ENCODE measurements at places on chromosomes 7 and 10.
A peak's percentile ranks its signal among the peaks of the same experiment; 100 is the strongest.

GRCh38 chr10:130726996-130727725 is 584.4 kb downstream of the TCERG1L start:
- no peak for DNase-seq

DNA sequence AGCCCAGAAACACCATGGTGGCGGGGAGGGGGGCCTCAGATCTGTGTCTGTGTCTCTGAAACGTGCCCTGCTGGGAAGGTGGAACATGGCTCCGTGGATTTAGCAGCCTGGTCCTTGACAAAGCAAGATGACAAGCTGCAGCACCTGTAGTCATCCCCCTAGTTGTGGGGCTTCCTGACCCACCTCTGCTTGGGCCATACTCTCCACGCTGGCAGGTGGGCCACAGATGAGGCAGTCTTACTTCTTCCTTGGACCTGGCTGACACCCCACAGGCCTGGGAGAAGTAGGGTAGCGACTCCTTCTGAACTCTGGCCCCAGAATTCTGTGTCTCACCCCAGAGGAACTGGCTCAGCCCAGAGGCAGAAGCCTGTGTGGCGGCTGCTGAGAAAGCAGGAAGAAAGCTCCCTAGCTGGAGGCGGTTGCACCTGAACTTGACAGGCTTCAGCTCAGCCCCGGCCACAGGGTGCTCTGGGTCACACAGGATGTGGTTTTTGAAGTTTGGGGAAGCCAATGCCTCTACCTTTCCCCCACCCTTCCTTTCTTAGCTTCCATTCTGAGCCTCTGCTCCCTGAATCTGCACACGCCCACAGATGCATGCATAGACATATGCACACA is 113.9 kb downstream of the ABLIM1 start:
- DNase-seq: peak; percentile 56

GRCh38 chr7:10874666-10875065 is 99.0 kb upstream of the PHF14 start:
- DNase-seq: no peak

GRCh38 chr7:48971173-48971572 is 46.8 kb downstream of the CDC14C start:
- no peak for DNase-seq

GRCh38 chr7:48035301-48035966 is at the start of gene C7orf57:
C7orf57 (plus strand) TSS chr7:48035543; CDS start chr7:48036309, 766 bp downstream.
- DNase-seq: peak; percentile 86

GRCh38 chr10:31940839-31941653 is 12.4 kb upstream of the ARHGAP12 start:
- no peak for DNase-seq

DNA sequence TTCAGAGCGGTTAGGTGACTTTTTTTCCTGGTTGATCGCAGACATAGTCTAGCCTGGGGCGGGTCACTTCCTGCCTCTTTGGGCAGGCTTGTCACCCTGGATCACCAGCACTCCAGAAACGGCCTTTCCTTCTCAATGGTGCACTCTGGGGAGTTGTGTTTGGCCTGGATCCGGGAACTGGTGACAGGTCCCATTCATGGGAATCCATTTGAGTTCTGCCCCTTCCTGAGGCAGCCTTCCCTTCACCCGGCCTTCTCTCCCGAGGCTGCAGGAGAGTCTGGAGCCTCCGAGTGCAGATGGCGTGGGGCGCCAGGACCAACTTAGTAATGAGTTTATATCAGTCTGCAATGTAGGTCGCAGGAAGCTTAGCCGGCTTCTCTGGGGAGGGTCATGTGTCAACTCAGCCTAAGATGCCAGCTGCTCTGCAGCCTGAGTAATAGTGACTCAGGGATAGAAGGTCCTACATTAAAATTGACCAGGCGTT is 54.2 kb downstream of the TACR2 start:
- no peak for DNase-seq

DNA sequence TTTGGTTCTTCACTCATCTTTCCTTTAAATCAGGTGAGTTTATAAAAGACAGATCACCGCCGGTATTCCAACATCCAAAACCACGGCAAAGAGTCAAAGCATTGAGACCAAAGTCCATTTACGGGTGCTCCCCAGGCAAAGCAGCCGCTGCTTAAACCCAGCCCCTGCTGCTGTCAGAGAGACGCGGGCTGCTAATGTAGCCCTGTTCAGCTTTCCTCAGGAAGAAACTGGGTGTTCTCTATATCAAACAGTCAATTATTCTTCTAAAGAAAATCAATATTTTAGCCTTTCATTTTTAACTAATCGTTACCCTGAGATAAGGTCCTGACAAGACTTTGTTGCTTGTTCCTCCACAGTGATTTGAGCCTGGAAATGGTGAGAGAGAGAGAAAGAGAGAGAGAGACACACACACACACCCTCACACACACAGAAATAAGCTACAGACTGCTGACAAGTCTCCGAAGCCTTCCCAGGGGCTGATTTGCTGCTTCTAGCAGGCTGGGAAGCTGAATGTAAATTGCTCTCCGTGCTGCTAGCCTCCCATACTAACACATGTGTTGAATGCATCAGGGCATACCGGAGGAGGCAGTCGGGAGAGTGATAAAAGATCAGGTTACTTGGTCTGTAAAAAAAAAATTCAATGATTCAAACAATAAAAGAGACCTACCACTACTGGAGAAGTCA is 183.0 kb upstream of the ANK3 start:
- no peak for DNase-seq

GRCh38 chr10:76333326-76333725 is 901.9 kb downstream of the LRMDA start:
- no peak for DNase-seq

- DNase-seq: no peak
These were observed 70.4 kb upstream of the ITPRID1 start for GRCh38 chr7:31443457-31443856.

- DNase-seq: no peak
These were observed 49.5 kb upstream of the FAM180A start for GRCh38 chr7:135798095-135798494.

GRCh38 chr7:83306502-83306901 is 143.8 kb upstream of the PCLO start:
- no peak for DNase-seq

GRCh38 chr7:2542916-2543871 is 12.1 kb downstream of the BRAT1 start:
- DNase-seq: no peak

DNA sequence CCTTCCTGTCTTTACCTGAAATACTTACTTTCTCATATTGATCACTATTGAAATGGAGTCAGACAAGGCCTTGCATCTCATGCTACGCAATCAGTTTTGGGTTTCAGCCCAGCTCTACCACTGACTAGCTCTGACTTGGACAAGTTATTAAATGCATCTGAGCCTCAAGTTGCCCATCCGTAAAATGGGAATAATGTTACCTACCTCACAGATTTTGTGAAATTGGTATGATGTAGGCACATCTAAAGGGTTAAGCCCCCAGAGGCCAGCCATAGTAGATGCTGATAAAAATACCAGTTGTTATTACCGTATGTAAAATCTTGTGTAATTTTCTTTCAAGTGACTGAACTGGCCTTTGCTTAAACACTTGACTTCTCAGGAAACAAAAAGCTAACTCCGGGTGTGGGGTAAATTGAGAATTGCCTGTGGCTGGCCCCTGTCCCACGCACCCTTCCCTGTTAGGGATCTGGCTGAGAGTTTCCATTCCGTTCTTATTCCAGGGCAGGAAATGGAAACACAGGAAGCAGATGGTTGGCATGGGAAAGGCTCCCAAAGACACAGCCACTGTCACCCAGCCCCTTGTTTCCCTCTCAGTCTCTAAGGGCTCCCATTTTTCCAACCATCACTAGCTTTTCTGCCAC is 7.5 kb downstream of the DUSP5 start:
- DNase-seq: no peak

GRCh38 chr10:52486840-52487611 is 172.9 kb downstream of the DKK1 start:
- DNase-seq: no peak

GRCh38 chr10:98417973-98418664 is 3.1 kb upstream of the PYROXD2 start:
- DNase-seq: no peak

- no peak for DNase-seq
These were observed 25.0 kb upstream of the WDR11 start for GRCh38 chr10:120825878-120826769.

DNA sequence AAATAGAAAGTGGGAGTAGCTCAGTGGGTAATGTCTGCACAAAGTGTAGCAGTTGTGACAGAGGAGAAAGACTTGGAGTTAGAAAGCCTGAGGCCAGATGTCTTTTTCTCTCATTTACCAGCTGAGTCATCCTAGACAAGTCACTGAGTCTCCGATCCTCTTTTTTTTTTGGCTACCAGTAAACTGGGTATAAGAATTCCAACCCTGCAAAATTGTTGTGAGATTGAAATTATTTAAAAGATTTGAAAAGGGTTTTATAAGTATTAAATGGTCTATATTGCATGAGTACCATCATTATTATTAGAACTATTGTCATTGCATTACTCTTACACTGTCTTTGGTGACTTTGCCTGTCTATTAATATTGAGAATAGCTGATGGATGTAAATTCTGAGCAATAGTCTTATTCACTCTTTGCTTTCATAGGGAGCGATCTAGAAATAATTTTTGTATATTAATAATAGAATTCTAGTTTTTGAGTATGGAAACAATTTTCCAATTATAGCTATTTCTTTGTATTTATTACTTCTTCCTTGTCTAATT is 74.0 kb downstream of the ARID5B start:
- no peak for DNase-seq

- peak; percentile 3 for DNase-seq
These were observed 75.5 kb downstream of the GRID1 start for GRCh38 chr10:86290933-86291615.

- no peak for DNase-seq
These were observed 58.2 kb downstream of the TMEM106B start for GRCh38 chr7:12269100-12269895.

DNA sequence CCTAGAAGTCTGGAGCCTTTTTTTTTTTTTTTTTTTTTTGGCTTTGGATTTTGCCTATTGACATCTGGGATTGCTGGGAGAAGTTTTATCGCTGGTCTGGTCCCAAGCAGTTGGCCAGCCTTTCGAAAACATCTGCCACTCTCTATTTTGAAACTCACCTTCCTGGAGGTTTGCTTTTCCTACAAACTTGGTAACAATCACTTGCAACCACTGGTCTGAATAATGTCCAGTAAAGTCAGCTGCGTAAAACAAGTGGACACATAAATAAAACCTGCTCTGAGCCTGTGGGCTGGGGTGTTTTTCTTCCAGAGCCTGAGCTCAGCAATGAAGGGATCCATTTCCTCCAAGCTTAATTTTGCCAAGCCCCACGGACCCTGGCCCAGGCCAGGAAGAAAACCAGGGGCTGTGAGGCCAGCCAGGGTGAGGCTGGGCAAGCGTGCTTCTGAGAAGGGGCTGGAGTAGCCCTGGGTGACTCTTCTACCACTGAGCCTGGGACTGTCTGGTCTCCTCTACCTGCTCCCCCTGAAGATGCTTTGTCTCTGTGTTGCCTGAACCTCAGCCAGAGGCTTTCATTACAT is 202.2 kb downstream of the GFRA1 start:
- no peak for DNase-seq

- no peak for DNase-seq
These were observed 11.1 kb upstream of the ACSL5 start for GRCh38 chr10:112362833-112363232.

- no peak for DNase-seq
These were observed 85.1 kb downstream of the FAM204A start for GRCh38 chr10:118256825-118257570.

DNA sequence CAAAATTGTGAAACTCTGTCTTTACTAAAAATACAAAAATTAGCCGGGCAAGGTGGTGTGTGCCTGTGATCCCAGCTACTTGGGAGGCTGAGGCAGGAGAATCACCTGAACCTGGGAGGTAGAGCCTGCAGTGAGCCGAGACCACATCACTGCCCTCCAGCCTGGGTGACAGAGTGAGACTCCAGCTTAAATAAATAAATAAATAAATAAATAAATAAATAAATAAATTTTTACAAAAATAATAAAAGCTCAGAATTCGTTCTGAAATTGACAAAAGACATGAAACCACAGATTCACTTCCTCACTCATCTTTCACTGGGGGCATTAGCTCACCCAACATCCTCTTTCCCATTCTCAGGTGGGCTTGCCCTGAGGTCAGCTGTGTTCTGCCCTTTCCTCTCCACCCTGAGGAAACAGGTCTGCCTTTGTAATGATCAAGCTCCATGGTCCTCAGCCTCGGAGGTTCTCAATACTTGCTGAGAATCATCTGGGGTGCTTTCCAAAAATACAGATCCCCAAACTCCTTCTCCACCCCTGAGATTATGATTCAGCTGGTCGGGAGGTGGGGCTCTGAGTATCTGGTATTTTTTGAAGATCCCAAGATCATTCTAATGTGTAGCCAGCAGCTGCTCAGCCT is 29.2 kb upstream of the APBB1IP start:
- DNase-seq: no peak

- no peak for DNase-seq
These were observed 482.1 kb upstream of the AKR1E2 start for GRCh38 chr10:4343873-4344272.

DNA sequence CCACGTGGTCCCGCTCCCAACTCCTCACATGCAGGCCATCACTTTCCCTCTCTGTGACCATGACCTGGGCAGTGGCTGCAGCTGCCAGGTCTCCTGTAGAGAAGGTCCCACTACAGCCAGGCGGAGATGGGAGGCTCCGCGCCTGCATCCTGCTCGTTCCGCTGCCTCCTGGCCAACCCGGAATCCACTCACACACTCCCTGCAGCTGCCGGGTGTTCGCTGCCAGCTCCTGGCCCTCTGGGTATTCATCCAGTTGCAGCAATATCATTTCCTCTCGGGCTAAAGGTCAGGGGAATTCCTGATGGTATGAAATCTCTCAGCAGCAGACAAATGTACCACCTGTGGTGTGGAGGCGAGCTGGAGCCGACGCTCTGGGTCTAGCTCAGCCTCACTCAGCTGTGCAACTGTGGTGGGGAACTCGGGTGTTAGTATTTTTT is 65.7 kb downstream of the TLL2 start:
- no peak for DNase-seq

DNA sequence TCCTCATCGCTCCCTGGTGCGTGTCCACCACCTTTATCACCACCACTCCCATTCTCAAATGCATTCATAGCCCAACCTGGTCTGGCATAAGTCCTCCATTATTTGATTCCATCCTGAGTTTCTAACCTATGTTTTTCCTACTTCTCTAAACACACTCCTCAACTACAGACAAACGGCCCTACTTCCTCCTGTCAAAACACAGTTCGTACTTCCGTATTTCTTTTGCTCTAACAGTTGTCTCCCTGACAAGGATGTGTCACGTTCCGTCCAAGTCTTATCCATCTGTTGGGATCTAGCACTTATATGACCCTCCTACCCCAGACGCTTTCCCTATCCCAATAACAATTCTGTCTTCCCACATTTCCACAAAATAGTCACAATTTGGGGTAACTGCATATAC is 46.8 kb downstream of the DOCK4 start:
- DNase-seq: no peak

- DNase-seq: no peak
These were observed 11.7 kb downstream of the POLL start for GRCh38 chr10:101576211-101576863.

GRCh38 chr10:70510453-70510852 is 31.9 kb downstream of the PALD1 start:
- no peak for DNase-seq

DNA sequence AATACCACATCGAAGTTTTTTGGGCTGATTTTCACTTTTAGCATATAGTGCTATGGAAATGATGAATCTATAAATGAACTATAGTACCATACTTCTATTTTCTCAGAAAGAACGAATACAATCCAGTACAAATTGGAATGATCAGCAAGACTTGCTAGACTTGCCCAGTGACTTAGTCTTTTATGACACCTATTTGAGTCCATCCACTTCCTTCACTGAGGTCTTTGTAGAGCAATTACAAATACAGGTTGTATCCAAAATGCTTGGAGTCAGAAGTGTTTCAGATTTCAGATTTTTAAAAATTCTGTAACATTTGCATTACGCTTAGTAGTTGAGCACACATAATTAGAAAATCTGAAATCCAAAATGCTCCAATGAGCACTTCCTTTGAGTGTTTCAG is 104.3 kb downstream of the NRBF2 start:
- no peak for DNase-seq

Data from T-helper 1 cell (primary cell).